ENCODE measurements at places on chromosomes 6 and 20.

DNA sequence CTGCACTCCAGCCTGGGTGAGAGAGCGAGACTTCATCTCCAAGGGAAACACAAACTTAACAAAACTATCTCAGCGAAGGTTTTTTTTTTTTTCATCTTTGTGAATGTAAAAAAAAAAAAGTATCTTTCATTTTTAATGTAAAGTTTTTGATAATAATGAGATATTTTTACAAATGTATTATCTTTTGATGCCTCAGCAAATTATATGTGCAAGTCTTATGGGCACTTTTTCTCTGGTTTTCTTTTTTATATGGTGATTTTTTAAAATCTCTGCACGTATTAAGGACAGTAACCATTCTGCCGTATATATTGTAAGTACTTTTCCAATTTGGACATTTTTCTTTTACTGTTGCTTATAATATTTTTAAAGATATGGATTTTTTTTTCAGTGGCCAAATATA is 76.8 kb downstream of the MAFB start:
- no peak overlapping the region for H3K27ac ChIP-seq
- H3K27me3 ChIP-seq: no peaks in the 10 kb centered on the region
- no peaks in the 10 kb centered on the region for H3K36me3 ChIP-seq
- H3K4me3 ChIP-seq: no peak overlapping the region

DNA sequence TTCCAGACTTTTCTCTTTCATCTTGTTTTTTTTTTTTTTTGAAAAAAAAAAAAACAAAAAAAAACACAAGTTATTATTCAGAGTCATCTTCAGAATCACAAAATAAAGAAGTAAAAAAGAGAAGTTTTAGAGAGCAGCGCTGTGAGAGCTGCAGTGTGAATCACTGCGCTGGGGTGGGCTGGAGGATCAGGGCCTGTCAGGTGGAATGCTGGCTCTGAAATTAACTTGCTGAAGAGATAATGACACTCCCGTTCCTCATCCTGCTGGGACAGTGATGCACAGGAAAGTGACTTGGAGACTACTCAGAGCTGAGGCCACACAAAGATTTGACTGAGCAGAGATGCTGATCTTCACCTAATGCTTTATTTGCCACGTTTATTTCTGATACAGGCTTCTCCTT is 42.7 kb upstream of the CLDN20 start:
- no peak overlapping the region for H3K27ac ChIP-seq
- no peak overlapping the region for H3K4me3 ChIP-seq
- no peaks in the 10 kb centered on the region for H3K27me3 ChIP-seq
- no peak for DNase-seq
- H3K4me1 ChIP-seq: no peaks in the 10 kb centered on the region

GRCh38 chr20:17300113-17300512 is 73.3 kb downstream of the PCSK2 start:
- no peaks in the 10 kb centered on the region for H3K36me3 ChIP-seq
- no peaks in the 10 kb centered on the region for H3K27me3 ChIP-seq
- no peak for DNase-seq
- H3K4me1 ChIP-seq: no peaks in the 10 kb centered on the region

DNA sequence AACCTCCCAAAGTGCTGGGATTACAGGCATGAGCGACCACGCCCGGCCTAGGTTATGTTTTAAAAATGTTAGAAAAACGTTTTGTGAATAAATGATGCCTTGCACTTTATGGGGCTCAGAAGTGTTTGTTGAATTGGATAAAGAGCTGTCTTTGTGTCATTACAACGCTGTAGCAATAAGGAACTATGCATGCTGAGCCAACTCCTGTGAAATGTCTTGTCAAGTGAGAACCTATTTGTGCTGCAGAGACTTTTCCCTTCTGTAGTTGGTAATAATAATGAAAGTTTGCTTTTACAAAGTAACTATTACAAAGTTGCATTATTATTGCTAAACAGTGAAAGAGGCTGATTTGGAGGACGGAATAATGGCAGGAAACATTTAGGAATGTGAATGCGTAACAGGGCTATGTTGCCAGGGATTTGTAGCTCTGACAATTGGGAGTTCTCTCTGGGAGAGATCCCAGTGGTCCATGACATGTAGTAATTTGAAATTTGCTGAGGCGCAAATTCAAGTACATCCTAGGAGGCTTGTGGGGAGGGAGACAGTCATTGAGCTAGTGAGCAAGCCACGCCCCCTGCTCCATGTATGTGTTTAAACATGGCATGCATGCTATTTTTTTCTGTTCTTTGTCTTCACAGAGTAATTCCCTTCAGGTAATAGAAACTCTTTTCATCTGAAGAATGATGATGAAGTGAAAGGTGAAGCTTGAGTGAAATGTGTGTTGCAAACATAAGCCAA is 16.8 kb upstream of the BICRAL start:
- H3K27me3 ChIP-seq: no peaks in the 10 kb centered on the region
- DNase-seq: no peak
- peaks cover 10% of the 10 kb centered on the region for H3K4me1 ChIP-seq
- H3K27ac ChIP-seq: peak overlapping the region; percentile 74
- no peaks in the 10 kb centered on the region for H3K36me3 ChIP-seq

DNA sequence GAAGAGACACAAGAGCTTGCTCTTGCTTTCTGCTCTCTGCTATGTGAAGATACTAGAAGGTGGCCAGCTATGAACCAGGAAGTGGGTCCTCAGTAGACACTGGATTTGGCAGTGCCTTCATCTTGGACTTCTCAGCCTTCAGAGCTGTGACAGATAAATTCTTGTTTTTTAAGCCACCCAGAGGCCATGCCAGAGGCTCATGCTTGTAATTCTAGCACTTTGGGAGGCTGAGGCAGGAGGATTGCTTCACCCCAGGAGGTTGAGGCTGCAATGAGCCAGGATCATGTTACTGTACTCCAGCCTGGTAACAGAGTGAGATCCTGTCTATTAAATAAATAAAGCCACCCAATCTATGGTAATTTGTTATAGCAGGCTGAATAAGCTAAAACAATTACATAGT is 185.5 kb upstream of the SALL4 start:
- H3K27ac ChIP-seq: no peak overlapping the region
- peaks cover 3% of the 10 kb centered on the region for H3K4me1 ChIP-seq
- no peaks in the 10 kb centered on the region for H3K27me3 ChIP-seq
- H3K36me3 ChIP-seq: no peaks in the 10 kb centered on the region
- H3K4me3 ChIP-seq: no peak overlapping the region
